CD4-positive, alpha-beta T cell (primary cell): ENCODE measurements at places on chromosomes 1 and 21.
A peak's percentile ranks its signal among the peaks of the same experiment; 100 is the strongest.

DNA sequence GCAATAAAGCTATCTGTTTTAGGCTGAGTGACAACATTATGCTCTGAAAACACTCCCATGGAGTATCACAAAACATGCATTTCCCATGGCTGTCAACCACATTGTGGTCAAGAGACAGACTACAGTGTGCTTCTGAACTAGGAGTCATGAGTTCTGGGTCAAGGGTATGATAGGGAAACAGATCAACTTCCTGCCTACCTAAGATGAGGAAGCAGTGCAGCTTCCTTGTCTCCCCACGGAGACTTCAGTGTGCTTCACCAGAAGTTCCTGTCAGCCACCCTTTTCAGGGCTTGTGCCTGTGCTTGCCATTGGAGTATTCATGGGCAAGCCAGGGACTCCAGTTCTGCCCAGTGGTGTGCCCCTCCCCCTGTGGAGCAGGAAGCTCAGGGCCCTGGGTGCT lies 19.9 kb downstream of the LCE3E start:
- no peaks in the 10 kb centered on the region for H3K4me1 ChIP-seq
- no peak for DNase-seq
- peaks cover 8% of the 10 kb centered on the region for H3K27me3 ChIP-seq

GRCh38 chr21:35603494-35603893 lies 456.8 kb downstream of the SETD4 start:
- H3K27ac ChIP-seq = no peak overlapping the region
- no peaks in the 10 kb centered on the region for H3K4me1 ChIP-seq
- no peaks in the 10 kb centered on the region for H3K27me3 ChIP-seq
- H3K36me3 ChIP-seq = no peaks in the 10 kb centered on the region

GRCh38 chr21:44438531-44439210 lies 16.6 kb upstream of the LRRC3 start:
- H3K27me3 ChIP-seq = no peaks in the 10 kb centered on the region
- no peaks in the 10 kb centered on the region for H3K4me1 ChIP-seq
- DNase-seq = no peak
- H3K36me3 ChIP-seq = no peaks in the 10 kb centered on the region
- no peak overlapping the region for H3K27ac ChIP-seq
- no peak overlapping the region for H3K4me3 ChIP-seq

DNA sequence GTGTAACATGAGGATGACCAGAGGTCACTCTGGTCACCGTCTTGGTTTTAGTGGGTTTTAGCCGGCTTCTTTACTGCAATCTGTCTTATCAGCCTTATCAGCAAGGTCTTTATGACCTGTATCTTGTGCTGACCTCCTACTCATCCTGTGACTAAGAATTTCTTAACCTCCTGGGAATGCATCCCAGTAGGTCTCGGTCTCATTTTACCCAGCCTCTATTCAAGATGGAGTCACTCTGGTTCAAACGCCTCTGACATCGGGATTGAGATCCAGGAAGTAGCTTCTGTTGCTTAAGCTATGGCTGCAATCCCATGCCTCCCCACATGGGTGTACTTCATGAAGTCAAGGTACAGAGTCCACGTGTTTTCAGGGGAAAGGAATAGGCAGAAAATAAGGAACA lies 19.9 kb downstream of the FMN2 start:
- H3K4me1 ChIP-seq = no peaks in the 10 kb centered on the region
- no peak overlapping the region for H3K27ac ChIP-seq
- no peak for DNase-seq
- no peaks in the 10 kb centered on the region for H3K27me3 ChIP-seq

DNA sequence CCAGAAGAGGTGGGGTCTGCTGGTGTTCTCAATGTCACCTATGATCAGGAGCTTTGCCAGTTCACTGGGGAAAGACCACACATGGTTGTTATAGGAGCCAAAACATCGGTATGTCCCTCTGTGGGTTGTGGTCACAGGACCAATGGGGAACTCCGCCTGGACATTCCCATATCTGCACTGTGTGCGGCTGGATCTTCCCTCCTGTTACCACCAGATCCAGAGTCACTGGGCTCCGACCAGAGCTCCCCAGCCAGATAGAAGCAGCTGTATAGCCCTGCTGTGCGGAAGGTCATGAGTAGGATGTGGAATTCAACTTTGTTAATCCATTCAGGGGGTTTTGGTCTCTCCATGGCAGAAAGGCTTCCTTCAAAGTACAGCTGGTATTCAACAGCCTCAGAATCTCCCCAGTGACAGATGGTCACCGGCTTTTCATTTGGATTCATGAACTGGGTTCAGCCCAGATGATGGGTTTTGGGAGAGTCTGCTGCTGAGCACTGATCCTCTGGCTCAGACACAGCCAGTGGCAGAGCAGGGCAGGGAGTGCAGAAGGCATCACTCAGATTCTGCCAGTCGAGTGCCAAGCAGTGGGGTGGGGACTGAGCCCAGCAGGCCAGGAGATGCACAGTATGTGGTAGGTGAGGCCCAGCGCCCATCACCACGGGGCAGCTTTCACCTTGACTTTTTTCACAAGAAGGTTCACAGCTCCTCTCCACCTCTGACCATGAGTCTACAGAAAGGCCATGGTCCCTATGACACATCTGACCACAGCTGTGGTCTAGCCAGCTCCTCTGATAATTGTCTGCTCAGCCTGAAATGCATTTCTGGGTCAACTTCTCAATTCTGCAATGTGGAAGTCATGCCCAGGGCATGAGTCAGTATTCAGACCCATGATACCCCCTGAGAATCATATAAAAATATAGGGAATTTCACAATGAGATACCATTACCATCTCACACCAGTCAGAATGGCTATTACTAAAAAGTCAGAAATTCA lies 2.9 kb upstream of the SHCBP1L start:
- no peaks in the 10 kb centered on the region for H3K36me3 ChIP-seq
- H3K27me3 ChIP-seq = peaks cover 24% of the 10 kb centered on the region
- H3K4me1 ChIP-seq = peaks cover 3% of the 10 kb centered on the region
- no peak overlapping the region for H3K4me3 ChIP-seq
- no peak for DNase-seq

DNA sequence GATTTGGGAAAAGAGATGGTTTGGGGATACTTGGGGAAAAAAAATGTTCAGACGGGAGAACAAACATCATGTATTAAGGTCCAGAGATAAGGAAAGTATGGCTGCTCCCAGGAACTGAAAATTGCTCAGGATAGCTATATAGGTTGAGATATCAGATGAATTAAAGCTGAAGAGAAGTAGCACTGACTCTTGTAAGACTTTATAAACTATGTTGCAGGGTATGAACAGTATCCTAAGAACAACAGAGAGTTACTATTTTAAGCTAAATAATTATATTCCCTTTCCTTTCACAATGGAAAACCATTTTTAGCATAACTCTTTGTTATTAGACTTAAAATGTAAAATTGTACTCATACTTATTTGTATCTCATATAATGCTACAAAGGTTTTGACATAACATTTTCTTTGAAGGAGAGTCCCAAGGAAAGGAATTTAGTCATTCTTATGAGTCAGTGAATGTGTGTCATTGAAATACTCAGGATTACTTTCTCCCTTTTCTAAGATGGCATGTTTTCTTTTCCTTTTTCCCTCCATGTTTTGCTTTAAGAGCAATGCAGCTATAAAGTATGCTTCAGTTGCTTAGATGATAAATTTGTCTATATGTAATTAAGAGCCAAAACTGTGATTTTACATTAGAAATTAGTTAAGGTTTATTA lies 139.4 kb upstream of the KIAA1614 start:
- no peak overlapping the region for H3K27ac ChIP-seq
- DNase-seq = no peak
- H3K27me3 ChIP-seq = no peaks in the 10 kb centered on the region
- H3K36me3 ChIP-seq = no peaks in the 10 kb centered on the region

DNA sequence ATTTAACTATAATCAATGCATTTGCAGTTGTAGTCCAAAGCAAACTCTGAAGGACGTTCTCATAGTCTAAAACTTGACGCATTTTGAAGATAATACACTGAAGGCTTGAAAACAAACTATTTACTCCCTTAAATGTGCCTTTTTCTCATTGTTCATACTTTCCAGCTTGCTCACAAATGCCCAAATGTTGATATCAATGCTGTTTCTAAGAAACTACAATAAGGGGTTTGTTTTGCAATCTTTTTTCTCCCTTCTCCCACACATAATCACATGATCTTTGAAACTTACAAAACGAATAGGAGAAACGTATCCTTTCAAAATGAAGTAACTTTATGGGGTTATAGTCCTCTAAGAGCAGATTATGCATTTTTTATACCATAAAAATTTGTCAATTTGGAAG lies 508.7 kb downstream of the DPYD start:
- no peak overlapping the region for H3K27ac ChIP-seq
- DNase-seq = no peak
- H3K36me3 ChIP-seq = no peaks in the 10 kb centered on the region
- no peaks in the 10 kb centered on the region for H3K27me3 ChIP-seq
- H3K4me3 ChIP-seq = no peak overlapping the region
- H3K4me1 ChIP-seq = no peaks in the 10 kb centered on the region

- H3K27me3 ChIP-seq = no peaks in the 10 kb centered on the region
- H3K27ac ChIP-seq = peak overlapping the region; percentile 13
- H3K4me3 ChIP-seq = peak overlapping the region; percentile 71
Measured at GRCh38 chr1:38872401-38873026, 634 bp downstream of the MYCBP start.

DNA sequence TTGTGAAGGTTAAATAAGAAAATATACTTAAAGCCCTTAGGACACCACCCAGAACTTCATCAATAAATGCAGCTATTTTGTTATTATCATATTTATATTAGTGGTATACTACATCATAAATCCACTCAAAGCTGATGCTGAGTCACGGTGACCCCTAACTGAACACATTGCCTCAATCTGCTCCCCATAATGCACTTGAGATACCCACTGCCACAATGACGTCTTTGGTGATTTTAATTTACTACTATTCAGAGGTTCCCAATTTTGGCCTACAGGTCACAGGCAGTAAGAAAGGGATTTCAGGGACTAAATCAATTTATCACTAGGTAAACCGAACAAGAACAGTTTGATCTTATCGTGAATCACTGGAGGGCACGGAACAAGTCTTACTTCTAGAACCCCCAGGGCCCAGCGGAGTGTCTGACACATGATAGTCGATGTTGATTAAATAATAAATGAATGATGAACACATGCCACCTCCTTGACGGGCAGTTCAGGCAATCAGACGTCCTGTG lies 493 bp upstream of the CHD1L start:
- H3K27ac ChIP-seq = no peak overlapping the region
- no peaks in the 10 kb centered on the region for H3K27me3 ChIP-seq
- DNase-seq = no peak

DNA sequence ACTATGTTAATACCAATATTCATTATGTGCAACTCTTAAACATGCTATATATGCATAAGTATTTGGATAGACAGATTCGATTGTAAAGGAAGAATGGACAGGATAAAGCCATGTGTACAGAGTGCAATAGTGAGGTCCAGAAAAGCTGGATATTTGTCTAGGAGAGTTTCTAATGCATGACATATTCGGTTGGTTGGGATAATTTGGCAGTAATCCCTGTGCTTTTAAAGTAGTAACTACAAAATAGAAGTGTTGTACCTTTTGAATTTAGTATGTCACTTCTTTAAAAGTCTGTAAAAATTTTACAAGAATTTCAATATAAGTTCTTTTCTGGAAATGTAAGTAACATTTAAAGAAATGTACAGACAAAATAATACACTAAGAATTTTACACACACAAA lies 774.5 kb downstream of the USP25 start:
- no peaks in the 10 kb centered on the region for H3K4me1 ChIP-seq
- no peak for DNase-seq
- H3K27me3 ChIP-seq = no peaks in the 10 kb centered on the region
- no peak overlapping the region for H3K27ac ChIP-seq

- no peaks in the 10 kb centered on the region for H3K4me1 ChIP-seq
- no peaks in the 10 kb centered on the region for H3K27me3 ChIP-seq
- H3K36me3 ChIP-seq = no peaks in the 10 kb centered on the region
Measured at GRCh38 chr1:165073185-165074007, 283.1 kb downstream of the LMX1A start.
